Calu3 (cell line): ENCODE measurements at places on chromosomes 16 and 17.

GRCh38 chr17:21540502-21540901 is 151.8 kb upstream of the KCNJ18 start:
- DNase-seq: no peak

DNA sequence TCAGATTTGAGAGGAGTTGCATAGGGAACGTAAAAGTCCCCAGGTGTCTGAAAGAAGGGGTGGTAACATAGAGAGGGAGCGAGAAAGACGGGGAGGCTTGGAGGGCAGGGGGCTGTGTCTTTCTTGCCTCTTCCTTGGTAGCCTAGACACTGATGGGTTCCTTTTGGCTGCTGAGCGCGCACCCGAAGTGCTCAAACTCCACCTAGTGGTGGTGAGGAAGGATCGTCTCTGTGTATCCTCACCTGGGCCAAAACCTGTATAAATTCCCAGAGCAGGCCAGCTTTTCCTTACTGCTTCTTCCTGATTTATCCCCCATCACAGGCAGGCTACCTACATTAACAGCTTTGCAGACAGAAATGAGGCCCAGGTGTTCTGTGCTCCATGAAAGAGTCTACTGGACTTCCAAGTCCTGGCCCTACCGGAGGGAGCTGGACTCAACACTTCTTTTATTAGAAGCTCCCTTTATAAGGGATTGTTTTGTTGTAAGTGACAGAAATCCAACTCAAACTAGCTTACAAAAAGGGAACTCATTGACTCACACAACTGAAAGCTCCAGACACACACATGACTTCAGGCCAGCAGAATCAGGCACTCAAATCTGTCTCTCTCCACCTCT is 5.5 kb upstream of the SLC25A35 start:
- peak; percentile 41 for DNase-seq

GRCh38 chr17:10992106-10992880 is 154.4 kb upstream of the PIRT start:
- no peak for DNase-seq

GRCh38 chr17:6914711-6915110 is 81.1 kb upstream of the ALOX12 start:
- no peak for DNase-seq

DNA sequence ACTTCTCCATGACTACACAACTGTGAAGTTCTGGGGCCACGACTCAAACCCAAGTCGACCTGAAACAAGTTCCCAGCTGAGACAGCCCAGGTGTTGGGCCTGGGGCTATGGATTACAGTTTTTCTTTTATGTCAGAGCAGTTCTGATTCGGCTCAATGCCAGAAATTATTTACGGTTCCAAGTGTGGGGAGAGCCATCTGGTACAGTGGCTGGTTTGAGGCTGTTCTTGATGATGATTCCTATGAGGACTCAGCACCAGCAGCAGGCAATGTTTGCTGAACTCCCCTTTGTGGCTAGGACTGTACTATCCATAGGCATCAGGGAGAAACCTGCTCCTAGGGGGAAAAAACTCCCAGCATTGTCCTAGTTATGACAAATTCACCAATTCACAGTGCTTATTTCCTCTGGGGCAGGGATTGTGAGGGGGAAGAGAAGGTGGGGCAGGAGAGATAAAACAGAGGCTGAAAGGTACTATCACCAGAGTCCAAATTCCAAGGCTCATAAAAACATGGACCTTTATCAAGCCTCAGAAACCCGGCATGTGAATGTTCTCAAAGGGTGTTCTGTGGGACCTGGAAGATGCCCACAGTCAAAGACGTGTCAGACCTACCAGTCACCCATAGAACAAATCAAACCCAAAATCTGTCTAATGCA is 18.2 kb upstream of the CMTM4 start:
- no peak for DNase-seq

DNA sequence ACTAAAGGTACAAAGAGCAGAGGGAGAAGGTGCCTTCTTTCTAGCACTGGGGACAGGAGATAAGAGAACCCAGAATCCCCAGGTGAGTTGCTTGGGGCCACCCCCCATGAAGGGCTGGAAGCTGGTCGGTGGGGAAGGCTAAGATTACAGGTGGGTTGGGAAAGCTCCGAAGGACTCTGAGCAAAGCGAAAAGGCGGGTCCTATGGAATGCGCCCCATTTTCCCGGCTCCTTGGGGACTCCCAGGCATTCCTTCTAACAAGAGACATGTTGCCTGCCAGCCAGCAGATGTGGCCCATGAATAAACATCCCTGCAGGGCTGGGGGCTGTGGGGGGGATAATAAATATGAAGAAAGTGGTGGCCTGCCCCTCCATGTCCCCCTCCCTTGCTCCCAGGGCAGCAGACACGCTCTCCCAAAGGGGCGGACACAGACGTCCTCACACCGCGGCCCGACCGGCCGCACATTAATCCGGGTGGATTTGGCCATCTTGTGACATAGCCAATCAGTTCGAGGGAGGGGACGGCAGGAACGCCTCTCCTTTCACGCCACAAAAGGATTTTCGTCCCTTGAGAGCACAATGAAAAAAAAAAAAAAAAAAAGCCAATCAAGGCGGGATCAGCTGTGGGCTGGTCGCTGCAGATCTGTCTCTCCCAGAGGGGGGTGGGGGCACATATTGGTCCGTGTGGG is 98.5 kb downstream of the SOX9 start:
- DNase-seq: no peak

DNA sequence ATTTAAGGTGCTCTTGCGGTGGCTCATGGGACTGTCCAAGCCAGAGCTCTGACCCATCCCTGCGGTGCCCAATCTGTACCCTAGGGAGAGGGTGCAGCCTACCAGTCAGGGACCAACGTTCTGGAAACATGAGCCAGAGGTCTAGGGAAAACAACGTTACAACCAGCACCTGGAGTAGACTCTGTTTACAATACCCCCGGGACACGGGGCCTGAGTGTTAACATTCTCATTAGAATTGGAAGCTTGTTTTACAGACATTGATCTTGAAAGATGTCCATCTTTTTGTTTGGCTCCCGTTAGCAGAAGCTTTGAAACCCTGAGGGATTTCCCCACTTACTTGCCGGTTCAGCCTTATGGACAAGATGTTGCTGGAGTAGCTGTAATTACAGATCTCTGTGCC is 6.9 kb downstream of the WIPI1 start:
- DNase-seq: no peak

DNA sequence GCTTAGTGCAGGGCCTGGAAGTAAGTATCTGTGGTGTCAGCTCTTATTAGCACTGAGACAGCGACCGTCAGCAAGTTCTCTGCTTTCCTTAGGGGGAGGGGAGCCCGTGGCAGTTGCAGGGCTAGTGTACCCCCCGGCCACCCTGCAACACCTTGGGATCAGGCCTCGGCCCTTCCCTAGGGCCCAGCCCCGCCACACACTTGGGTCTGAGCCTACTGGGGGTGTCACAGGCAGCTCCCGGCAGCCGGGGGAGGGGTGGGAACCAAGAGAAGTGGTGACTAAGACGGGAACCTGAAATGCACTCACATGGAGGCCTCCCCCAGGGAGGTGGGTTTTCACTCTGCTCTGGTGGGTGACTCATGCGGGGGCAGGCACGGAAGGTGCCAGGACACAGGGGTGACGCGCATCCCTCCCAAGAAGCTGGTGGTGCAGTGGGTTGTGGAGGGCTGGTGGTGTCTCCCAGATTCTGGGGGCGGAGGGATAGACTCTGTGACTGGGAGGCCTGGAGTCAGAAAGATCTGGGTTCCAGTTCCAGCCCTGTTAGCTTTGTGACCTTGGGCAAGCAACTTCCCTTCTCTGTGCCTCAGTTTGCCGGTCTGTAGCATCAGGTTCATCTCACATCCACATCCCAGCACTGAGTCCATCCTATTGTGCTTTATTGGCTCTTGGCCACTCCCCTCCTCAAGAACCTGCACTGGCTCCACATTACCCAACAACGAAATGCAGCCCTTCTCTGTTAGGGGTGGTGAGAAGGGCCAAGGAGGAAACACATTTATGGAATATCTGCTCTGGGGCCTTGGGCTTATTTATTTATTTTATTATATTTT is 44.5 kb downstream of the LAT start:
- peak; percentile 68 for DNase-seq

- DNase-seq: no peak
Measured at GRCh38 chr16:77551357-77551756, 116.5 kb upstream of the ADAMTS18 start.

DNA sequence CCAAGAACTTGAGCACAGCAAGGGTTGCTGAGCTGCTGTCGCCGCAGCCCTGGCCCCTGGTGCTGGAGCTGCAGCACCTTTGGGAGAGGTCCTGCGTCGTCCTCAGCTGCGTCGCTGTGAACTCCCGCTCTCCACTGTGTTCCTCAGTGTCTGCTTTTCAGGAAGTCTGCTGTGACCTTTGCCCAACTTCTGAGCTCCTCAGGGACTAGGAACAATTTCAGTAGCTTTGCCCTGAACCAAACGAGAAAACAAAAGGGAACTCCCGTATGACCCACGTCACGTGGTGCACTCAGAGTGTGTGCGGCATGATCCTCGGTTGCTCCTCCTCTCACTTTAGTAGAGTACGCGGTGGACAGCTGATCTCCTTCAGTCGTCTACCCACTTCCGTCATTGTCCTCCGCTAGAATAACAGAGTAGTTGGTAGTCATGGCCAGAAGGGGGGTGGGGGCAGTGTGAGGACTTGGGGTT is 44.2 kb downstream of the WDR45B start:
- no peak for DNase-seq

DNA sequence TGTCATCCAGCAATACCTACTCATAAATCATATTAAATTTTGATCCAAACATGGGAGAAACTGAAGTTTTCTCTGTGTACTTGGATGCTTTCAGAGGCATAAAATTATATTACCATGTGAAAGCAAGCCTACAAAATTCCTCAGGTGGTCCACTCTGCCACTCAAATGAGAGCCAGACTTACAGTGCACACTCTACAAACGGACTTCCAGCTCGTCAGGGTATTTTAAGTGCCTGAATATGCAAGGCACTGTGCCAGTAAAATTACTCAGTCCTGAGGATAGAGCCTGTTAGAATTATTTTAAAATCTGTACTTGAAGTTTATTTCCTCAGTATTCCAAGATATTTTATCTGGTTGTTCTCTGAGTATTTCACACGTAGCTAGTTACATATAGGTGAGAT is 54.5 kb downstream of the TENT4B start:
- DNase-seq: no peak

- DNase-seq: no peak
Measured at GRCh38 chr16:54595621-54596020, 309.0 kb upstream of the IRX3 start.

- DNase-seq: peak; percentile 73
Measured at GRCh38 chr17:17496189-17497064, at the start of gene RASD1. TSS of gene RASD1 (minus strand) at chr17:17496395. CDS start at chr17:17496181, 214 bp downstream.

DNA sequence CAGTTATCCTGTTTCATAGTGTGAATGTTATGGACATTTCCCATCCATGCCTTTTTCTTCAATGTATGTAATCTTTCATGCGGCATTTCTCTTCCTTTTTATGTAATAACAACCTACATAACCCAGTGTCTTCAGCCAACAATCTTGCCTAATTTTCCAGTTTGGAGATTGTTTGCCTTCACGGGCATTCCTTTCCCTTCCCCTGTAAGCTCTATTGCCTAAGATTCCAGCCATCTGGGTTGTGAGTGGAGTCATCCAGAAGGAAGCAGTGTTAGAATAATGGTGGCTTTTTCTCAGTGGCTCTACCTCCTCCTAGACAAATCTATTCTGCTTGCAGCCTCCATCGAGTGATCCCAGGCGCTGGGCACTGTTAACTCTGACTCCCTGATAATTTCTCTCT is 22.3 kb downstream of the SYCE1L start:
- no peak for DNase-seq

GRCh38 chr17:57466017-57466471 is 209.7 kb downstream of the MSI2 start:
- no peak for DNase-seq

DNA sequence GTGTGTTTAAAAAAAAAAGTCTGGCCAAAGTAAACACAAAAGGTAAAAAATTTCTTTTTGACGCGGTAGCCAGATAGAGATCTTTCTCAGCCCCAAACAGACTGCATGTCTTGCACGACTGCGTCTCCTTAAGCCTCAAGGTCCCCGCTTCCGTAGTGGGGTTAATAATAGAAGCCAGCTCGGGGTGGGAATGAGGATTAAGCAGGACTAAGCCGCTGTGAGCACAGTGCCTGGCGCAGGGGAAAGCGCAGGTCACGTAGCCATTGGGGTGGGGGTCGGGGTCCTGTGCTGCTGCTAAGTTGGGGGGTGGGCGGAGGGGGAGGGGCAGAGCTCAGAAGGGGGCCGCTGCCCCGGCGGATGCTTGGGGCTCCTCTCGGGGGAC is 521 bp downstream of the GGA2 start:
- peak; percentile 23 for DNase-seq
